ENCODE measurements at places on chromosomes 12 and 14.

- DNase-seq = no peak
Observed at GRCh38 chr12:86772696-86773095, 516.5 kb upstream of the MGAT4C start.

- DNase-seq = no peak
Observed at GRCh38 chr12:26699237-26699636, 133.8 kb downstream of the ITPR2 start.

DNA sequence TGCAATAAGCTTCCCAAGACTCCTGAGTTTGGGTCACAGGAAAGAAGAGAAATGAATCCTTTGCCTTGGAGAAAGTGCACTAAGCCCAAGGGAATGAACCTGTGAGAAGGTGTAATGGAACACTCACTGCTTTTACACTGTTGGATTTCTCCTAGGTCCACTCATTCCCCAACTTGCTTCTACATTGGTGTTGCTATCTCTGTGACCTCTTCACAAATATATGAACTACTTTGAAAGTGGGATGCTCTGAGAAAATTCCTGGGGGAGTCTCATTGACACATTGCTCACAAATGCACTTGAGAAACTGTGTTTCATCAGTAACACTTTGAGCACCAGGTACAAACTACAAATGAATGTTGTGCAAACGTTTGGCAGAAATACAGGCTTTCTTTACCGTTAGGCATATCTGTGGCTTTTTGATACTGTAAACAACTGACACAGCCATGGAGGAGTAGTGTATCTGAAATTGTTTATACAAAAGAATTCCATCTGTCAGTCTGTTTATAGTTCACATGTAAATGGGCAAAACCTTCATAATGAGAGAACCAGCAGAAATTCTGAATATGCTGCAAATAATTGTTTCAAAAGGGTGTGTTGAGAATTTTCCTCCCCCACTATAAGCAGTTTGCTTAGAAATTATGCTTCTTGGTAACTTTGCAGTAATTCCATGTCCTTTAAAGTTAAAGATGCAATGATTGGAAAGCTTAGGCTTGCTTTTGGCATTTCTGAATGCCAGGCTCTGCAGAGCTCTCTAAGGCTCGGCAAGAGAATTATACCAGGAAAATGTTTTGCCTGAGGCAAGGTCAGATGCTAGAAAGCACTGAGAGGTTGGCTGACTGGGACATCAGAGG is 348.5 kb upstream of the DDHD1 start:
- DNase-seq = no peak

DNA sequence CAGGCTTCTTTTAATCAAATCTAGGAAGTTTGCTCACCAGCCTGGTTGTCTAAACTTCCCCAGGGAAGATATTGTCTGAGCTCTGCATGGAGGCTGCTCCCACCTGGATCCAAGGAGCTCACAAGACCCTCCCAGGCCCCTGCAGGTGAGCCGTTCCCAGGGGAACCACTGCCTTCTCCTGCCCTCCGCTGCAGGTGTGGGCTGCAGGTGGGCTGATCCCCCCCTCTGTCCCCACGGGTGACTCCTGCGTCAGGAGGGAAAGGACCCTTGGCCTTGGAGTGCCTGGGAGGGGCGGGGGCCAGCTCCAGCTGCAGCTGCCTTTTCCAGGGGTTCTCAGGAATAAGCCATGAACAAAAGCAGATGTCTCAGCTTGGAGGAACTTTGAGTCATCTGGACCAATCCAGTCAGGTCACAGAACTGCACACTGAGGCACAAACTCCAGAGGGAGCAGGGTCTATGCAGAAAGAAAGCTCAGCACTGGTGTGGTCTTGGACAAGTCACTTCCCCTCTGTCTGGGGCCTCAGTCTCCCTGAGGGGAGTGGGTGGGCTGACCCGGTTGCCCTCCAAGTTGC is 246.6 kb upstream of the RTL1 start:
- no peak for DNase-seq

DNA sequence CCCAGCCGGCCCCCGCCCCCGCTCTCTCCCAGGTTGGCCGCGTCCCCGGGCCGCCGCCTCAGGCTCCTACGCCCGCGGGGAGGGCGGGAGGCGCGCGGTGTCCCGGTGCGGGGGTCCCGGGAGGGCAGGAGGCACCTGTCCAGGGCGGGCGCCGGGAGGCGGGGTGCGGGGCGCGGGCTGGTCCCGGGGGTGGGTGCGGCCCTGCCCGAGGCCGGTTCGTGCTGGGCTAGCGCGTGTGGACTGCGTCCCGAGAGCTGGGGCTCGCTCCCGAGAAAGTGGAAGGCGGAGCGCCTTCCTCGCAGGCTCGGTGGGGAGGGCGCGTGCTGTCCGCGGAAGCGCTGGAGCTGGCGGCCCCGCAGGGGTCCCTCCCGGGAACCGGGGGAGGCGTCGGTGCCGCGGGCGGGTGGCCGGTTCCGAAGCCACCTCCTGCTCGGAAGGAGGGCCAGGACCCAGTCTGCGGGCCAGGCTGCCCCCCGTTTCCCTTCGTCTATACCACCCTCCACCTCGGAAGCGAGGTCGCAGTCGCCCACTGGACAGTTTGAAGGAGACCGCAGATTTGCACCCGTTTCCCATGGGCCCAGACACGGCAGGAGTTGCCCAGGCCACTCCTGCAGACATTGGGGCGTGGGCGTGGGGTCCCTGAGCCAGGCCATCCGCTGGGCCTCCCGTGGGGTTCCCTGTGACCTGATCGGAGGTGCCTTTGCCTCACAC is 636 bp downstream of the ZFYVE21 start:
- no peak for DNase-seq

DNA sequence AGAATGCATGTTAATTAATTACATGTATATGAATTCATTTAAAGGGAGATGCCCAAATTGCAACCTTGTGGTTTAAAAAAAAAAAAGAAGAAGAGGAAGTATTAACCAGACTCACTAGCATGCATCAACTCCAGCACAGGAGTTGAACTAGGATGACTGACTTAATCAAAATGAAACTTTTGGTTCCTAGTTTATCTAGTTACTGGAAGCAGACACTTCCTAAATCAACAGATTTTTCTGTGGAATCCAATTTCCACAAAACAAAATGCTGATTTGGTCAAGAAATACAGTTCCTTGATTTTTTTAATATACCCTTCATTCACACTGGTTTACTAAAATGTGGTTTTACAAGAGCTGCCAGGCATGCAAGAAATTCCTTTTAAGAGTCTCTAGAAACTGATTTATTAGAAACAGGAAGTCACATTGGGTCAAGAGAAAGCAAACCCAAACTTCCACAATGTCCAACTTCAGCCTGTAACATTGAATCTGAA is 41.6 kb downstream of the ITPR2 start:
- DNase-seq = no peak

DNA sequence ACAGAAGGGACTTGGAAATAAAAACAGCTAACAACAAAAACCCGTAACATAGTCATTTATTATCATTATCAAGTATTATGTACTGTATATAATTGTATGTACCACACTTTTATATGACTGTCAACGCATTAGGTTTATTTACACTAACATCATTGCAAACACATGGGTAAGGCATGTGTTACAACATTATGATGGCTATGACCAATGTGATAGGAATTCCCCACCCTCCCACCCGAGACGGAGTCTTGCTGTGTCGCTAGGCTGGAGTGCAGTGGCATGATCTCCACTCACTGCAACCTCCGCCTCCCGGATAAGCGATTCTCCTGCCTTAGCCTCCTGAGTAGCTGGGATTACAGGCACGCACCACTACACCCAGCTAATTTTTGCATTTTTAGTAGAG is 82.6 kb downstream of the ERC1 start:
- DNase-seq = no peak

GRCh38 chr14:104180561-104181165 is 42.3 kb downstream of the KIF26A start:
- no peak for DNase-seq

DNA sequence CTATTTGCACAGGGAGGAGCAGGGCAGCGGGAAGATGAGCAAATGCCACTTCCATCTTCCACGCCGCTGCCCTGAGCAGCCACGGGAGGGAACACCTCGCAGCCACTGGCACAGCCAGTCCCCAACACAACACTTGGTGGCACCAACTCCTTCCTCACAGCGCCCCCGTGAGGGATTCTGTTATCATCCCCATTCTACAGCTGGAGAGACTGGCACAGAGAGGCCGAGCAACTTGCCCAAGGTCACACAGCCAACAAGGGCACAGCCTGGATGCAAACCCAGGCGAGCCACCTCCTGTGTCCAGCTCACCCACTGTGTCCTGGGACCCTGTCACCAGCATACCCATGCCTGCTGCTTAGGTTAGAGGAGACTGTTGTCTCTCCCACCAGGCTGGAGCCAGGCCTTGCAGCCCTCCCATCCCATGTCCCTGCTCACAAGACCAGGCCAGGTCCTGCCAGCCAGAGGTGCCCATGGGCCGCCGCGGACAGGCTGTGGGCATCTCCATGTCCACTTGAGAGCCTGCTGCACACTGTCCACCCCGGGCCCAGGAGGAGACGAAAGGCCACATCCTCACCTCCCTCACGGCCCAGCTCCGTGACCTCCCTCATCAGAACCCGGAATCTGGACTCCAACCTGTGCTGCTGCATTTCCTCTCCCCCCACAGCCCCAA is 57.0 kb downstream of the NCOR2 start:
- DNase-seq = no peak

DNA sequence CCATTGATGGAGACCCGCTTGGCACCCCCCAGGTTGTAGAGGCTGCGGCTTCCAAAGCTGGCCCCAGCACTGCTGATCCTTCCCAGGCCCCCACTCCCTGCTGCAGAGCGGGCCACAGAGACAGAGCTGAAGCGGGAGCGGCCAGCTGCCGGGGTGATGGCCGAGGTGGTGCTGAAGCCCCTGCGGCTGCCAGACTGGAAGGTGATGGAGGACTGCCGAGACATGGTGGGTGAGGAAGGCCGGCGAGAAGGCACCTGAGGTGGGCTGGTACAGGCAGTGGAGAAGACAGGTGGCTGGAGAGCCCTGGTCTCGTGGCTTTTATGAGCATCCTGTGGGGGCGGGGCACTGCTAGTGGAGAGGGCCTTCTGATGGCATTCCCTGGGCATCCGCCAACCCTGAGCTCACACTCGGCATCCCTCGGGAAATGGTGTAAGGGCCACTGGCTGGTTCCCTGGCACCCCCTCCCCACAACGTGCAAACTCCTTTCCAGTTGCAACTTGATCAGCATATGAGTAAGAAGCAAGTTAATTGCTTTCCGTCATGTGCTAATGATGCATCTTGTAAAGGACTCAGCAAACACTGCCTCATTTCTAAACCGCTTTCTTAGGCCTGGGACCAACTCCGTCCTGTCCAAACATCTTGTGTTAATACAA is at the start of gene KRT75:
TSS of gene KRT75 (minus strand) at position 291 of the 653 bp plus-strand sequence. CDS start at position 224, 67 bp downstream.
- no peak for DNase-seq

DNA sequence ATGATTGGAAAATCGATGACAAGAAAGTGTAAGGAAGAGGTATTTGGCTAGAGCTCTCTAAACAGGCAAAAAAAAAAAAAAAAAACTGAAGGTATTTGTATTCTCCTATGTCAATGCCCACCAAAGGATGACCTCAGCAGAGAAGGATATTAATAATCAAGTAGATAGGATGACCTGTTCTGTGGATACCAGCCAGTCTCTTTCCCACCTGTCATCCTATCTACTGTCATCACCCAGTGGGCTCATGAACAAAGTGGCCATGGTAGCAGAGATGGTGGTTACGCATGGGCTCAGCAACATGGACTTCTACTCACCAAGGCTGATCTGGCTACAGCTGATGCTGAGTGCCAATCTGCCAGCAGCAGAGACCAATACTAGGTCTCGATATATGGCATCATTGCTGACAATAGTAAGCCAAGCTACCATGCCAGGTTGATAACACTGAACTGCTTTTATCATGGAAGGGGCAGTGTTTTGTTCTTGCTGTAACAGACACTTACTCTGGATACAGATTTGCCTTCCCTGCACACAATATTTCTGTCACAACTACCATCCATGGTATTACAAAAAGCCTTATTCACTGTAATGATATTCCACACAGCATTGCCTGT is 43.5 kb downstream of the RPS6KA5 start:
- no peak for DNase-seq

DNA sequence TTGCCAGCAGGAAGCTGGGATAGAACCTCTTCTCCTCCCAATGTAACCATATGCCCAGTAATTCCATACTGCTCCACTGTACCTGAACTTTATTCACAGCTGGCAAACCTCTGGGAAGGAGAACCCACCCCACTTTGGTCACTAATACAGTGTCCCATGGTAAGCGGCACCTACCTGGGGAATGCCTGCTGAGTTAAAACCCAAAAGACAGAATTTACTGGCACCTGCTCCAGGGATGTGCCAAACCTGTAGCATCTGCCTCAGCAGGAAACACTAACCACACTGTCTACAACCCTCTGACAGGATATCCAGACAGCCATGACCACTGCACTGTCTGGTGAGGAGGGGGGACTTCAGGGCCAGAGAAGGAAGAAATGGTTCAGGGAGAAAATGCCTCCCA is 26.6 kb downstream of the DDX24 start:
- DNase-seq = no peak

- DNase-seq = no peak
Observed at GRCh38 chr12:49583366-49584094, 15.6 kb upstream of the MCRS1 start.

- DNase-seq = no peak
Observed at GRCh38 chr14:53401646-53402045, 248.5 kb upstream of the DDHD1 start.

- DNase-seq = no peak
Observed at GRCh38 chr12:110379197-110379596, 24.3 kb downstream of the ANAPC7 start.

DNA sequence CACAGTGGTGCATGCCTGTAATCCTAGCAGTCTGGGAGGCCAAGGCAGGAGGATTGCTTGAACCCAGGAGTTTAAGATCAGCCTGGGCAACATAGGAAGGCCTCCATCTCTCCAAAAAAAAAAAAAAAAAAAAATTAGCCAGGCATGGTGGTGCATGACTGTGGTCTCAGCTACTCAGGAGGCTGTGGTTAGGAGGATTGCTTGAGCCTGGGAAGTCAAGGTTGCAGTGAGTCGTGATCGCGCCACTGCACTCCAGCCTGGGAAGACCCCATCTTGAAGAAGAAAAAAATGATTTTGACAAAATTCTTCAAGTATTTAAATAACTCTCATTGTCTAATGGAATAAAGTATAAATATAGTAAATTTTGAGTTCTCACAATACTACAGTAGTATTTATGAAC is 219.2 kb upstream of the SSTR1 start:
- no peak for DNase-seq

GRCh38 chr12:18430425-18431048 is 169.2 kb downstream of the PIK3C2G start:
- no peak for DNase-seq

DNA sequence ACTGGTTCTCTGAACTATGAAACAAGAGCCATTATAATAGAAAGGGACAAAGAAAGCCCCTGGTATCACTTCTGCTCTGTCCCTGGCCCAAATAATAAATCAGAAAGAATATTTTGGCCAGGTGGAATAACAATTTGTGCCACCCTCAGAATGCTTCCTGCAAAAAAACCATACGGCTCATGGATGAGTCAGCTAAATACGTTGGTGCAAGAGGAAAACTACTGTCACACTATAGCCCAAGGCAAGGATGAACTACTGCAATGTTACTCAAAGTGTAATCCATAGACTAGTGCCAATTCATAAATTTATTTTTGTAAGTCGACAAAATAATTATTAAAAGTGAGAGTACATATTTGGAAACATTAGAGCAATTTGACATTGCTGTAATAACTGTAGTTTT is 68.2 kb downstream of the ANKS1B start:
- DNase-seq = no peak
